Stimulated activated CD4-positive, alpha-beta T cell treated with anti-CD3 and anti-CD28 coated beads, Interleukin-1b, Interleukin-23, amount 100 ng/mL, for 4 hours (primary cell): ENCODE measurements at places on chromosomes 1 and 21.

DNA sequence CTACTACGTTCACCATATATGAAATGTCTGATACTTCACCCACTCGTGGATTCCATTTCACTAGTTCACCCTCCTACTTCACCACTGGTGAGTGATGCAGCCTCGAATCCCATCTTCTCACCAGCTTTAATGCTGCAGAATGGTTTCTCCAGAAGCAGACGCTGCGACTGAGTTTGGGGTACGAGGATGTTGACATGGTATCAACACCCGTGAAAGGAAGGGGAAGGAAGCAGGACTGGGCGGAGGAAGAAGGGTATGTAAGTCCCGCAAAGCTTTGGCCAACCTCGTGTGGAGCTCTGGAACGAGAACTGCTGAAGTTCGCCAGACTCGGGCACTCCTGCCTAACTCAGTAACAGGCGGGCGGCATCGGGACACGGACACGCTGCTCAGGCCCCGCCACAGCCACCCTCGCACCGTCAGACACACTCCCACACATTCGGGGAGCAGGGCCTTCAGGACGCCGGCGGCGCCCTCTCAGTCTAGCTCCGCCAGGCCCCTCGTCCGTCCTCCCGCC lies 833 bp upstream of the DIP2A start:
- DNase-seq = no peak

GRCh38 chr21:35924714-35925301 lies 135.5 kb downstream of the SETD4 start:
- DNase-seq = no peak

DNA sequence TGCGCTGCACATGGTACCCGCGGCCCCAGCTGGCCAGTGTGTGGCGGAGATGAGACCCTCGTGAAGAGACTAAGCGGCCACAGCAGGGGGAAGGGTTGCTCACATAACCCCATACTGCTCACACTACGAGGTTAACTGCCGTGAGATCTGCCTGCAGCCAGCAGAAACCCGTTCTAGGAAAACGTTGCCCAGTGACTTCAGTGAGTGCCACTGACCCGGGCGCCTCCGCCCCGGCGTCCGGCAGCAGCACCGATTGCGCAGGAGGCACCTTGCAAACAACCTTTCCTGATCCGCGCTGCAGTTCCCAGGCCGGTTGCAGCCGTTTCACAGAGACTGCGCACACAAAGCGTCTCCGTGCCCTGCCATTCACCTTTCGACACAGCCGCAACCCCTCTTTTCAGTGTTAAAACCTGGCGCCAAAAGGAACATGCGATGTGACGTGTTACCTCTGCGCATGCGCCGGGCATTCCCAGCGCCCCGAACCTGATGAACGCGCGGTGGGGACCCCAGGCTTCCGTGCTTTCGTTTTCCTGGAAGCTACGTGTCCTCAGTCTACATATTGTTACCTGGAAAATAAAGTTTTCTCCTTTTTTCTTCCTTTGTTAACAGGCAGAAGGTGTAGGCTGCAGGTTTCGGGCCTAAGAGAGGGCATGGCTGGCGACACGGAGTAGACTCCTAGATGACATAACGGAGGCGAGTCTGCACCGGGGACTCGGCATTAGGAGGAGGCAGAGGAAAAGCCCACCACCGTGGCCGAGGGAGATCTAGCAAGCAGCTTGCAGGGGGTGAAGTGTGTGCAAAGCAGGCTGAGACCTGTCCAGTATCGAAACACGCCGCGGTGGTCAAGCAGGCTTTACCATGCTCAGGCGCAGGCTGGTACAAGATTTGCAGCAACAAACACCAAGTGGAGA lies 8.9 kb downstream of the VPS26C start:
- peak; percentile 64 for DNase-seq

DNA sequence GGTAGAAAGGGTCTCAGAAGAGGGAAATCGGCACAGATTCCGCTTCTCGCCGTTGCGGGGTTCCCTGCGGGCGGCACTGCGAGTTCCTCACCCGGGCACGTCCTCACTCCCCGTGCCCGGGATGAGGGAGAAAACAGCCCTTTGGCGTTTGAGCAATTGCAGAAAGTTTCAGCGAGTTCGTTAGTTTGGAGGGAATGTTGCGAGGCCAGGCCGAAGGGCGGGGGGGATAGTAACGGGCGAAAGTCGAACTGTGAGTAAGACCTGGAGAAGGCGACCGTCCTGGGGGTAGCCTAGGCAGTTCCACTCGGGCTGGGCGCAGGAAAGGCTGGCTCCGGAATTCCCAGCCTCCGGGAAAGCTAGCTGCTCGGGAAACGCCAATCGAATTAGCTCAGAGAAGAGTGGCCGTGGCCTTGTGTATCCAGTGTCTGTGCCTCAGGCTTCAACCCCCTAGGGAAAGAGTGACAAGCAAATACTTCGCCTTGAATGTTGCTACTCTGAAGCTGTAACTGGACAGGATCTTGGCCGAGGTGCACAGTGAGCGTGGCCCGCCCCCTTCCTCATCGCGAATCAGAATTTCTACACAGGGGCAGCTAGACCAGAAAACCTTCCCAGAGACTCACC lies 787 bp downstream of the PTGFR start:
- DNase-seq = no peak

- DNase-seq = no peak
Measured at GRCh38 chr1:22489823-22490222, 38.2 kb downstream of the ZBTB40 start.

- DNase-seq = no peak
Measured at GRCh38 chr1:210144736-210145135, 87.9 kb upstream of the SERTAD4 start.

DNA sequence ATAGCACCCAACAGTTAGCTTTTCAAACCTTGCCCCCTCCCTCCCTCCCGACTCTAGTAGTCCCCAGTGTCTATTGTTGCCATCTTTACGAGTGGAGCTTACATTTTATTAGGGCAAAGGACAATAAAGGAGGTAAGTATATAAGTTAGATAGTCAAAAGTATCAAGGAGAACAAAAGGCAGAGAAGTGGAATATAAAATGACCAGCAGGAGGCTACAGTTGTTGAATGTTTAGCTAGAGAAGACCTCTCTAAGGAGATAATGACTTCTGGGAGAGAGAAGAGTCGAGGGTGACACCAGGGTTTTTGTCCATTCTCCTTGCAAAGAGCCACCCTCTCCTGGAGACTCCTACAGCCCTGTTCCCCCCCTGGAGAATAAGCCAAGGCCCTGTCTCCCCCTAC lies 48.7 kb downstream of the SYT6 start:
- DNase-seq = no peak

DNA sequence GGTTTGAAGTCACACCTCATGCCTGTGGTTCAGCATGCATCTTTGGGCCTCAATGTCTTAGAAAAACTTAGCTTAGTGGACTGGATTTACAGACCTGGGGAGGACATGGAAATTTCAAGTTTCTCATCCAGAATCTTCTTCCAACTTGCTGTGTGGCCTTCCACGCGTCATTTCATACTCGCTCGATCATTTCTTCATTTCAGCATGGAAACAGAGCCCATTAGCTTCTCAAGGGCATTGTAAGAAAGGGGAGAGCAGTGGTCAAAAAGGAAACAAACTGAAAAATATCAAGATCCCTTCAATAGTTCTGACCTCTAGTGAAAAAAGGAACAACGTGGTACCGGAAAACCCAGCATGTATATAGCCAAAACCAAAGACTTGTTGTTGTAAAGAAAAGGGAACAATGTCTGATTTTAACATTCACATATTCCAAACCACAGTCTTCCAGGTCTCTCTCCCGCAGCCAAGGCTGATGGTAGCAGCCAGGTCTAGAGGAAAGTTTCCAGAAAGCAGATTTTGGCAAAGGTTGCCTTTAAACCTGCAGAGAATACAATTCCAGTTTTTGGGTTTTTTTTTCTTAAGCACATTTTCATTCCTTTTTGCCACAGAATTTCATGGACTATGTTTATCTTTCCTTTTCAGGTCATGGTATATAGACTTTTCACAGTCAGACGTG lies 97.0 kb upstream of the CDC42BPA start:
- DNase-seq = no peak

DNA sequence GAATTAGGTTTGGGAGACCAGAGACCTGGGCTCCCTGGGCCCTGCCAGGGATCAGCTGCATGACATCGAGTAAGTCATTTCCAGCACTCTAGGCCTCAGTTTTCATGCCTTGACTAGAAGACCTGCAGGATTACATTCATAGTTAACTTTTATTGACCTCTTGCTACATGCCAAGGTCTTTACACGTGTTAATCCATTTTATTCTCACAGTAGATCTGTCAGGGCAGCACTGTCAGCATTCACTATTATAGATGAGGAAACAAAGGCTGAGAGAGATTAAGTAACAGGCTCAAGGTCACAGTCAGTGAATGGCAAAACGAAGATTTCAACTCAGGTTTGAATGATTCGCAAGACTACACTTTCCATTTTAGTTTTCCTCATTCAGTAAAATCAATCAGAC lies 37.0 kb downstream of the PGM1 start:
- no peak for DNase-seq

DNA sequence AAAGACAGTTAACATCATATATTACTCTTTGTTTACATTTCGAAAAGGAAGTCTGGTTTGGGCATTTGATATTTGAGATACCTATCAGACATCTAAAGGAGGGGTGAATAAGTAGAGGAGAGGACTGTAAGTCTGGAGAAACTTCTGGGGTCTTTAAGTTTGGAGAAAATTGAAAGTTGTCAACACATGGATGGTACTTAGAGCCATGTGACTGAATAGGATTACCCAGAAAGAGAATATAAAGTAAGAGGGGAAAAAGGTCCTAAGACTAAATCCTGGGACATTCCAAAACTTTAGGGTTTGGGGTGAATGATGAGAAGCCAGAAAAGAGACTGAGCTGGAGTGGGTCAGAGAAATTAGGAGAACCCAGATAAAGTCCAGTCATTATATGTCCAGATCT lies 10.1 kb upstream of the RNF2 start:
- DNase-seq = no peak

GRCh38 chr1:64505232-64505943 lies 35.5 kb downstream of the CACHD1 start:
- peak; percentile 45 for DNase-seq

GRCh38 chr21:24272521-24272938 lies 1334.8 kb downstream of the MRPL39 start:
- no peak for DNase-seq

GRCh38 chr1:179310291-179310690 lies 16.7 kb downstream of the SOAT1 start:
- DNase-seq = no peak

DNA sequence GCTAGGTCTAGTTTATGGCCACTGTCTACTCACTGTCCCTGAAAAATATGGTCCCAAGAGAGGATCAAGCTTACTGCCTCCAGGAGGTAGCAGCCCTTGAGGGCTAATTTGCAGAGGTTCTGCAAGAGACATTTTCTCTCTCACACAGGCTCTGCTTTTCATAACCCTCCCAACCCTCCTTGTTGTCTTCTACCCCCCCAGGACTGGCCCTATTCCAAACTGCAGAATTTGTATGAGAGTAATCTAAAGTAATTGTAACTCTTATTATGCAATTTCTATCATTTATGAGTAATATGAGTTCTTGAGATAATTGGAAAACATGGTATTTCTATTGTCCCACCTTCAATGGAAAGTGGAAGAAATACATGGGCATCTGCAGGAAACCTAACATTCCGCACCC lies 70.4 kb upstream of the CD55 start:
- DNase-seq = no peak

DNA sequence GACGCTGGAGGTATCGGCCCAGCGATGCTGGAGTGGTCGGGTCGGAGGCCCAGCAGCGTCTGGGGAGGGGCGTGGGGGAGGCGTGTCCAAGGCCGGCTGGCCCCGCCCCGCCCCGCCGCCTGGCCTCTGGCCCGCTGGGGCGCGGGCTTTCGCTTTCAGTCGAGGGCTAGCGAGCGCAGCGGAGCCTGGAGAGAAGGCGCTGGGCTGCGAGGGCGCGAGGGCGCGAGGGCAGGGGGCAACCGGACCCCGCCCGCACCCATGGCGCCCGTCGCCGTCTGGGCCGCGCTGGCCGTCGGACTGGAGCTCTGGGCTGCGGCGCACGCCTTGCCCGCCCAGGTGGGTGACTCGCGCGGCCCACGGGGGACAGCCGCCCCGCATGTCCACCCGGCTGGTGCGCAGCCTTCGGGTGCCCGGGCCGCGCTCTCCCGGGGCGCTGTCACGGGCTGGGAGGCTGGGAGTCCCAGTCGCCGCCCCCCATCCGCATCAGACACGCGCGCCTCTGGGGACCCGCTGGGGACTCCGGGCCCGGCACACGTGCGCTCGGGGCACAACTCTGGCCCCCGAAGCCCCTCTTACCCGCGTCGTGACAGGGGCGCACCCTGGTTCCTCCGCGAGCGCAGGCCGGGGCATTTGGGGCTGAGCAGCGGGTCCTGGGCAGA lies at the start of gene TNFRSF1B:
Gene TNFRSF1B (plus strand): TSS at position 158 of the 659 bp plus-strand sequence. CDS start 101 bp downstream, at position 259.
- peak; percentile 77 for DNase-seq

GRCh38 chr1:101112051-101112780 lies 86.6 kb upstream of the DPH5 start:
- DNase-seq = peak; percentile 42

- no peak for DNase-seq
Measured at GRCh38 chr1:114299331-114299975, 145.8 kb upstream of the SYT6 start.

DNA sequence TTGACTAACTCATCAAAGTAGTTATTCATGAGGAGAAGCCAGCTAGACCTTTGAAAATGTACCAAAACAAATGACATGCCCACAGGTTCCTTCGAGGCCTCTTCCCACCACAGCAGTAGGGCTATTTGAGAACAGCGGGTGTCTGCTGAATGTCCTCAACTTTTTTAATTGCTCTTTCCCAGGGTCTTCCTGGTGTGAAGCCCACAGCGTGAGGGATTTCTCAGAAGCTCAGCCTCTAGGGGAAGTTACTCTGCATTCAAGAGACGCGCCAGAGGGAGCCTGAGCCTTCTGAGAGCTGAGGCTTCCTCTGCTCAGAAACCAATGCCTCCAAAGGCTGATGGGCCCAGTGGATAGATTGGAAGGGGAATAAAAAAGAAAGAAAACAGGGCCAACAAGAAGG lies 153.6 kb downstream of the OLFM3 start:
- no peak for DNase-seq

GRCh38 chr1:90387805-90388204 lies 329.3 kb downstream of the BARHL2 start:
- no peak for DNase-seq

GRCh38 chr1:116325922-116326321 lies 47.1 kb upstream of the ATP1A1 start:
- peak; percentile 25 for DNase-seq

DNA sequence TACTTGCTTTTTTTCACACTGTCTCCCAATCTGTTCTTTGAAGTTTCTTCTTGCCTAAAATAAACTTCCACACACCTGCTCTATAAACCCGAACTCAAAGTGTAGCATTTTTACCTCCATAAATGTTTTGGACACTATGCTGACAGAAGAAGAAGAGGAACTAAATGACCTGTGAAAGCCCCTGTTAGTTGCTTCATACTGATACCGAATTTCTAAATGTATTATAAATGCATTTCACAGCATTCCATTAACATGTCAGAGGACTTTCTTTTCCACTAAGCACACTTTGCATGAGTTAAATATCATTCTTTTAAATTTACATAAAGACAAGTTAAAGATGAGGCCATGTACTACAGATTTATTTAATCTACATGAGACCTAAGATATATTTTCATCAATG lies 281.0 kb downstream of the SMYD3 start:
- no peak for DNase-seq

GRCh38 chr1:32763221-32763620 lies 53.9 kb downstream of the YARS1 start:
- DNase-seq = no peak

- no peak for DNase-seq
Measured at GRCh38 chr1:26387447-26387846, 14.9 kb upstream of the ZNF683 start.

- DNase-seq = no peak
Measured at GRCh38 chr1:9537863-9538668, 1.2 kb upstream of the SLC25A33 start.
